ENCODE measurements at places on chromosomes 16 and 17.

DNA sequence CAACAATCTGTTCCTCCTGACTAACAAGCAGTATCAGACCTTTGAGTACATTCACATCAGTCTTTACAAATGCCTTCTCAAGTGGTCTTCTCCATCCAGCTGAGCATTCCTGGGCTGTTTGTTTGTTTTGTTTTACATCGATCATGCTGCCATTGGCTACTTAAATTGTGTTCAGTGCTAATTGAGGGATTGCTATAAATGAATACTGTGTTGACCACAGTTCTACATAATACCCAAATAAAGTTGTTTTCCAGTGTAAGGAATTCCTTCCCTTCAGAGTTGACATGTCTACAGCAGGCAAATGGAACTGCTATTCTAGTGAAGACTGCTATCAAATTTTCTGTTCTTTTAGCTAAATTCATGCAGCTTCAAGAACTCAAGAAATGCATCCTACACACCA, 3.2 kb downstream of the CDH8 start:
- DNase-seq, result no peak

- DNase-seq, result no peak
These were observed 787.9 kb upstream of the EEF2KMT start for GRCh38 chr16:5885521-5885920.

DNA sequence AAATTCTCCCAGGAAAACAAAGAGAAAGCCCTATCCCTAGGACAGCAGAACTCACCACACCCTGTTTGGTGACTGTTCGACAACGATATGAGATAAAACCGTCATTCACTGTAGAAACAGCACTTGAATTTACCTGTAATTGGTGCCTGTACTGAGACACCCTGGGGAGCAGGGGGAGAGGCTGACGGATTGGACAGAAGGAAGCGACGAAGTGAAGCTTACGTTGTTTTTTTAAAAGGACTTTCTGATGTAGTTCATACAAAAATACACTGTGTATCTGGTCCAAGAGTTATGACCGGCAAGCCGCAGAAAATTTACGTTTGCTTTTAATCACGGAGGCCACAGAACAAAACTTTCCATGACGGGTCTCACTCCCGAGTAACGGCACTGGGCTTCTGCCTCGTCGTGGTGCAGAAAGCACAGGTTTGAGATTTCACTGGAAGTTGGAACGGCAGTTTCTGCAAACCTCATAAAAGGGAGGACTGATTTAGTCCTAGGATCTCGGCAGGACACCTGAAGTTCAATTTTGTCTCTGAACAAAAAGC, 9.7 kb downstream of the NXN start:
- DNase-seq, result no peak

GRCh38 chr16:66135421-66135831, 231.1 kb upstream of the CDH5 start:
- no peak for DNase-seq

- no peak for DNase-seq
These were observed 136.9 kb downstream of the SLC39A11 start for GRCh38 chr17:72955391-72956140.

DNA sequence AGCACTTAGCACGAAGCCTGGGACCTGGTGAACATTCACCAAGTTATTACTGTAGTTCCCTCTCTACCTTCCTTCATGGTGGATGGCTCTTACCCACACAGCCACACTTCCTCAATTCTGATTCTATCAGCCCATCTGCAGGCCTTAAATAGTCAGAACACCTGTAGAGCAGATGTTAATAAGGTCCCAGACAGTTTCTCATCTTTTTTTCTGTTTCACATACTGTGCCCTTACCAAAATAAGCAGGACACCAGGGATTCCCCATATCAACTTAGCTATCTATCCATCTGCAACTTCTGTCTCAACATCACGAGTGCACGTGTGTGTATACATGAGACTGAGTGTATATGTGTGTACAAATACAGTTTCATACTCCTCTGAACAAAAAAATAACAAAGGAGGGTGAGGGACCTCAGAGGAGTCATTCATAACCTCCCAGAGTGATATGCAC, 2.8 kb downstream of the RECQL5 start:
- DNase-seq, result no peak

DNA sequence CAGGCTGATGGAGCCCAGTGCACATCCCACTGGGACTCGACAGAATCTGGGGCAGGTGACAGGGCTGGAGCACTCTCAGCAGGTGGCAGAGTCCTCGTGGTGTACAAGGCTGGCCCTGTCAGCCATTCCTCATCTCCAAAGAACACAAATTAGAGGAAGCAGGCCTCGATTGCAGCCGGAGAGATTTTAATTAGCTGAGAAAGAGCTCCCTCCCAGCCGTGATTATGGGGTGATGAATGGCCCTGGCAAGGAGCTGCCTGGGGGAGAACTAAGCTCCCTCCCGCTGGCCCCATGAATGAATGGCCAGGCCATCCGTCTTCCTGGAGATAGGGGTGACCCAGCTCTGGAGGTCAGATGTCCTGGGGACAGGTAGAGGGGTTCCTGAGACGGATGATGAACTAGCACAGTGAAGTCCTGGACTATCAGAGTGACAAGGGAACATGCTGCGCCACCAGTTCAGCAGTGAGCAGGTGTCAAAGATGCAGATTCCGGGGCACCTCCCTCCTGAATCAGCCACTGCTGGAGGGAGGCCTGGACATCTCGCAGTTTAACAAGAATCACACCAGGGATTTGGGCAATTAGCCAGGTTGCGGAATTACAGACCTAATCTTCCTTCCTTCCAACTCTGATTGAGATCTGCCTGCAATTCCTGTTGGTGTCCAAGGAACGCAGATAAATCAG, 35.5 kb downstream of the PIMREG start:
- no peak for DNase-seq

DNA sequence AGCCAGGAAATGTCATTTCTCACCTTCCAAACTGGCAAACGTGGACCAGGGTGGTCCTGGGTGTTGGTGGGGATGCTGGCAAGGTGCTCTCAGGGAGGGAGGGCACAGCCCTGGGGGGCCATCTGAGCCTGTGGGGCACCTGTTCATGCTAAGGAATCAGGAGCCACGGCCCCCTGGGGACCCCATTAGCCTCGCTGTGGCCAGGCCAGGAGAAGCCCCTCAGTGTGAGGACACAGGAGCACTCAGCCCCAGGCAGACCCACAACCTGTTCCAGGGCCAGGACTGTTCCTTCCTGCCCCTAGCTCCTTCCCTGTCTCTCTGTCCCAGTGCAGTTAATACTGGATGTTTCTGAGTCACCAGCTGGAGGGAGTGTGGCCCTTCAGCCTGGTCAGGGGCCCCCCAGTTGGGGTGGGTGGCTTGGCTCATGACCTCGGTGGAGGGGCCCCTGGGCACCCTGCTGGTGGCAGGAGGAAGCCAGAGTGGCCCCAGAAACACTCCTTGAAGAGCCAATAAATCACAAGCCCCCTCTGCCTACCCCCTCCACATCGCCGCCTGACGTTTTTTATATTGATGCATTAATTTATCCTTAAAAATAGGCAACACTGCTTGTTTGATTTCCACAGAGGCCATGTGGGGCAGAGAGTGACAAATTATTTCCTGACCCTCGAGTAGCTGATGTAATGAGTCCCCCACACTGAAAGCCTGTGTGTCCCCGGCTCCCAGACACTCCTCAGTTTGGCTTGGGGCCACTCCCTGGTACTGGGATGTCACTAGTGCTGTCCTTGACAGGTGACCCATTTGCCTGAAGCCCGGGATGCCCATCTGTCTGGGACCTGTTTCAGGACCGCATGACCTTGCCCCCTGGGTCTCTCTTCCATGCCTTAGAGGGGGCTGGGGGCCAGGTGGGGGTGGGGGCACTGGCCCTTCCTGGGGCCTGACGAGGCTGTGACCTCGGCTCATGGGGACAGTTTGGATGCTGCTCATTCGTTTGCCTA, 22.3 kb downstream of the ACTG1 start:
- DNase-seq, result no peak

- peak; percentile 61 for DNase-seq
These were observed 11.8 kb downstream of the HID1 start for GRCh38 chr17:74960570-74961342.

DNA sequence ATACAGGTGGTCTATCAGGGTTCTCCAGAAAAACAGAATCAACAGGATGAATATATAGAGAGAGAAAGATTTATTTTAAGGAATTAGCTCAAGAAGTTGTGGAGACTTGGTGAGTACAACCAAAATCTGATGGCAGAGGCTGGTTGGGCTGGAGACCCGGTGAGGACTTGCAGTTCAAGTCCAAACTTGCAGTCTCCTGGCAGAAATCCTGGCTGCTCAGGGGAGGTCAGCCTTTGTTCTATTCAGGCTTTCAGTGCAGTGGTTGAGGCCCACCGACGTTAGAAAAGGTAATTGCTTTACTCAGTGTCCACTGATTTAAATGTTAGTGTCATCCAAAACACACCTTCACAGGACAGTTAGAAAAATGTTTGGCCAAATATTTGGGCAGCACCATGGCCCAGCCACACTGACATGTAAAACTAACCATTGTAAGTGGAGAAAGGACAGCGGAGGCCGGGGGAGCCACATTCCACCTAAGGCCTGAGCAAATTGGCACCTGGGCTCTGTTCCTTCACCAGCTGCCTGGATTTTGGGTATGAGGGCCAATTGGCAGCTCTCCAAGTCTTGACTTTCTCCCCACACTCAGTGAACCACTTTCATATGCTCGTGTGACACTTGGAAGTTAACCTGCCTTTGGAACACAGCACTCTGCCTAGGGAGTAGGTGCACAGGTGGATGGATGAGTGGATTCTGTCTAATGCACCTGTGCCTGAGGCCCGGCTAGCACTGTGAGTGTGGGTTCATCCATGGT, 54.7 kb downstream of the CACNG5 start:
- no peak for DNase-seq

- DNase-seq, result no peak
These were observed 52.5 kb downstream of the SHISA6 start for GRCh38 chr17:11293480-11293879.

GRCh38 chr16:2687531-2688308, 5.4 kb downstream of the KCTD5 start:
- no peak for DNase-seq

DNA sequence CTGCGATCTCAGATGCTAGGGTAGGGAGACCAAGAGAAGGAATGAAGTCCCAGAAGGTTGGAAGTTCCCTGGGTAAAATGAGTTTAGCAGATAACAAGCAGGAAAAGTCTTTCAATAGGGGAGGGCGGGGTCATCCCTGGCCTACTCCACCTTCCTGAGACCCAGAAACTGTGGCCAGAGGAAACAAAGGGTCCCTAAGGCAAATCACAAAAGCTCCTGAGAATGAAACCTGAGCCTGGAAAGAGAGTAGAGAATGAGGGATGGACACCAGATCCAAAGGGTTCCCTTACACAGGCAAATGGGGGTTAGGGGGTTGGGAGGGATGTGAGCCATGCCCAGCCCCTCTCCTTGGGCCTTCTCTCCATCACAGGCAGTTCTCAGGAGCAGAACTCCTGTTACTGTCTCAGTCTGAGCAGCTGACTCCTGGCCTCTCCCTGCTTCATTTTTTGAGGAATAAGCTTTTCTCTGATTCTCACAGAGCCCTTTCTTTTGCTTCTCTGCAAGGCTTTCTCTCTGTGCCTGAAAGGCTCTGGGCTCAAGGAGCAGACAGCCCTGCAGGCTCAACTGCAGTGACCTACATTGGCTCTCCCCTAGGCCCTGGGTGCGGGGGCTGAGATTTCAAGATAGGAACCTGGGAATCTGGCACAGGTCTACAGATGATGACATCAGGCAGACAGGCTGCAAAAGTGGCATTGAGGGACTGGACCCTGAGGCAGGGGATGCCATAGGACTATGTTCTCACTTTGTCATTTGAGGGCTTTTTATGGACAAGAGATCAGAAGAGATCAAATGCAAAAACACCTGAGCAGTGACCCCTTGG, 9.8 kb upstream of the NR1D1 start:
- DNase-seq, result no peak

- no peak for DNase-seq
These were observed 8.5 kb downstream of the ZFPM1 start for GRCh38 chr16:88461331-88462269.

DNA sequence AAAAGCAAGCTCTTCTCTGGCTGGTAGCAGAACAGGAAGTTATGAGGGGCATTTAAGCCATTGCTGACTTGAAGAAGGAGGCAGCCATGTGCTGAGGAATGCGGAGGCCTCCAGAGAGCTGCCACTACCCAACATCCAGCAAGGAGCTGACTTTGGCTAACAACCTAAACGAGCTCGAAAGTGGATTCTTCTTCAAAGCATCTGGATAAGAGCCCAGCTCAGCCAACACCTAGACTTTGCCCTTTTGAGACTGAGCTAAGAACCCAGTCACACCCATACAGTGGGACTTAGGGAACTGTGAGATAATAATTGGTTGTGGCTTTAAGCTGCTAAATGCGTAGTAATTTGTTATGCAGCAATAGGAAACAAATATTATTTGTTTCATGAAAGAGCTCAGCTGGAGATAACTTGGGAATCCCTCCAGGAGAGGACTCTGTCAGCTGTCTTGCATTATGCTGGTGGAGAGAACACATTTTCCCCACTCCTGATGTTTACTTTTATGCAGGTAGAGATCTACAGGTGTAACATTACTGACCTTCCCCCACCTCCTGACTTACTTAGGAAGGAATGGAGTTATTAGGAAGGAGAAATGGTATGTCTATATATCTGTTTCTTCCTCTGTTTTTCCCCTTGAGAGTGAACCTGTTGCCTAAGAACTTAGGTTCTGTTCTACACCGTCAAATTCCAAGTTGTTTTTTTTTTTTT, 52.7 kb upstream of the ZNF629 start:
- DNase-seq, result no peak

DNA sequence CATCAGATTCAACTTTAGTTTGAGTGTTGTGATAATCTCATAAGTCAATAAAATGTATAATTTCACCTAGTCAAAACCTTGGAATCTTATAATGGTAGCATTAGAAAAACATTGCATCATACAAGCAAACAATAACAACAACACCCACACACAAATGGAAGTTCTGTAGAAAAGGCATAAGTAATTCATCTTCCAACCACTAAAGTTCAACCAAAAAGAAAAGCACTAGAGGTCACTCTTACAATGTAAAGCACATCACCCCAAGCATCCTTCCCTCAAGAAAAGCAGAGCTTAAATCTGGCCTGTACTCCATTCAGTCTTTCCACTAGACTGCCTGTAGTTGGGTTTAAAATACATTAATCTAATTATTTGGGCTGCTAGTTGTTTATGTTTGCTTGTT, 1.8 kb downstream of the CNTNAP4 start:
- no peak for DNase-seq

- no peak for DNase-seq
These were observed 439.5 kb downstream of the WWOX start for GRCh38 chr16:78538919-78539318.

- no peak for DNase-seq
These were observed 78.9 kb upstream of the GNG13 start for GRCh38 chr16:879461-879861.

DNA sequence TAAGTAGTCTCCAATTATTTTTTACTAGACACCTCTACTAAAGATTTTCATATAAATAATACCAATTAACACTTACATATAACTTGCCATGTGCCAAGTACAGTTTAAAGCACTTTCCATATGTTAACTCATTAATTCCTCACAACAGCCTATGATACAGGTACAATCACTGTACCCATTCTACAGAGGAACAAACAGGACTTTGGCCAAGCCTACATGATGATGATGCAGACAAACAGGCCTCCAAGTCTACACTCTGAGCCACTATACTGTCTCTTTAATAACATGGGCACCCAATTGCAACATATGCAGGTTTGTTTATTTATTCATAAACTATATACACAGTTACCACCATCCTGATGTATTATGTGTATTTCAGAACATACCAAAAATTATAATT, 46.0 kb downstream of the TOX3 start:
- no peak for DNase-seq

Measured in stimulated activated CD4-positive, alpha-beta T cell treated with anti-CD3 and anti-CD28 coated beads, TNF-alpha, amount 100 ng/mL, for 24 hours (primary cell).